ENCODE measurements at places on chromosomes 11 and 22. TPM values are rescaled to one million over a fixed set of nuclear protein-coding genes. Genes with fewer than 3 reads are reported as not detected.
A peak's percentile ranks its signal among the peaks of the same experiment; 100 is the strongest.

Gene OR51G1
- not detected for total RNA-seq

Gene SMTNL1
- 45.2 TPM for total RNA-seq

Gene APOBEC3B
- 1.0 TPM for total RNA-seq

Gene RPL3
- 2,149 TPM for total RNA-seq

GRCh38 chr22:27378311-27378800 lies 423.2 kb downstream of the MN1 start:
- no peak overlapping the region for H3K27ac ChIP-seq
- no peaks in the 10 kb centered on the region for H3K36me3 ChIP-seq
- no peak overlapping the region for H3K4me3 ChIP-seq

GRCh38 chr11:33734441-33735270 lies 1.6 kb downstream of the CD59 start:
- H3K27ac ChIP-seq, result no peak overlapping the region
- no peaks in the 10 kb centered on the region for H3K27me3 ChIP-seq
- no peak for DNase-seq
- peaks cover 17% of the 10 kb centered on the region for H3K4me1 ChIP-seq
- H3K4me3 ChIP-seq, result peak overlapping the region; percentile 91

DNA sequence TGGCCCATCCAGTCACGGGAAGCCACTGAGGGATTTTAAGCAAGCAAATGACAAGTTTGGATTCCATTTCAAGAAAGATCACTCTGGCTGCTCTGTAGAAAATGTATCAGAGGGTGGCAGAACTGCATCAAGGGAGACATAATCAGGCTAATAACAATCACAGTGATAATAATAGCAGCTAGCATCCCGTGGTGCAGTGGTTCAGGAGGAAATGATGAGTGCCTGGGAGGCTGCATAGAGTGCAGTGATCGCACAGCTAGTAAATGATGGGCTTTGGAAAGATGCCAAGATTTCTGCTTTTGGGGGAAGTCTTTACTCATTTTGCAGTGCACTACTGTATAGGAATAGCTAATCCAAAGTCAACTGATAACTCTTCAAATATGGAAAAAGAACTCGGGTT lies 35.8 kb downstream of the TNRC6B start:
- peaks cover 62% of the 10 kb centered on the region for H3K4me1 ChIP-seq
- peak overlapping the region; percentile 13 for H3K27ac ChIP-seq
- peaks cover 10% of the 10 kb centered on the region for H3K36me3 ChIP-seq
- peaks cover 2% of the 10 kb centered on the region for H3K27me3 ChIP-seq
- H3K4me3 ChIP-seq, result no peak overlapping the region
- DNase-seq, result no peak

- H3K27ac ChIP-seq, result no peak overlapping the region
- H3K4me1 ChIP-seq, result no peaks in the 10 kb centered on the region
- no peak overlapping the region for H3K4me3 ChIP-seq
- no peak for DNase-seq
Measured at GRCh38 chr22:48342732-48343131, 1484.9 kb downstream of the BRD1 start.

- H3K4me1 ChIP-seq, result no peaks in the 10 kb centered on the region
- no peak overlapping the region for H3K27ac ChIP-seq
- no peak overlapping the region for H3K4me3 ChIP-seq
- peaks cover 15% of the 10 kb centered on the region for H3K36me3 ChIP-seq
Measured at GRCh38 chr11:113697111-113697510, 9.0 kb downstream of the TMPRSS5 start.

DNA sequence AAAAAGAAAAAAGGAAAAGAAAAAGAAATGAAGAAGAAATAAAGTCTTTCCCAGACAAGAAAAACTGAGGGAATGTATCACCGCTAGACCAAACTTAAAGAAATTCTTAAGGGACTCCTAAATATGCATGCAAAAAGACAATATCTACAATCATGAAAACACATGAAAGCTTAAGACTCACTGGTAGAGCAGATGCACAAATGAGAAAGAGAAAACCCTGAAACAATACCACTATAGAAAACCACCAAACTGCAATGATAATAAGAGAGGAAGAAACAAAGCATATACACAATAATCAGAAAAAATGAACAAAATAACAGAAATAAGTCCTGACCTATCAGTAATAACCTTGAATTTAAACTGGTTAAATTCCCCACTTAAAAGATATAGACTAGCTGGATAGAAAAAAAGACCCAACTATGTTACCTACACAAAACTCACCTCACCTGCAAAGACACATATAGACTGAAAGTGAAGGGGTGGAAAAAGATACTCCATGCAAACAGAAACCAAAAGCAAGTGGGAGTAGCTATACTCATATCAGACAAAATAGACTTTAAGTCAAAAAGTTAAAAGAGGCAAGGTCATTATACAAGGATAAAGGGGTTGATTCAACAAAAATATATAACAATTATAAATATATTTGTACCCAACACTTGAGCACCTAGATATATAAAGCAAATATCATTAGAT lies 61.3 kb upstream of the NARS2 start:
- H3K27me3 ChIP-seq, result peaks cover 2% of the 10 kb centered on the region
- H3K36me3 ChIP-seq, result peaks cover 3% of the 10 kb centered on the region
- H3K4me3 ChIP-seq, result no peak overlapping the region
- no peak for DNase-seq

GRCh38 chr22:29473001-29473400 lies 7.0 kb upstream of the NEFH start:
- peaks cover 16% of the 10 kb centered on the region for H3K4me1 ChIP-seq
- peaks cover 12% of the 10 kb centered on the region for H3K36me3 ChIP-seq
- no peak overlapping the region for H3K4me3 ChIP-seq
- no peak for DNase-seq
- H3K27ac ChIP-seq, result no peak overlapping the region

GRCh38 chr11:95991545-95991944 lies 67.6 kb upstream of the MTMR2 start:
- H3K36me3 ChIP-seq, result no peaks in the 10 kb centered on the region
- H3K4me1 ChIP-seq, result peaks cover 10% of the 10 kb centered on the region
- H3K4me3 ChIP-seq, result no peak overlapping the region
- H3K27me3 ChIP-seq, result peaks cover 2% of the 10 kb centered on the region

- H3K36me3 ChIP-seq, result no peaks in the 10 kb centered on the region
- peaks cover 2% of the 10 kb centered on the region for H3K27me3 ChIP-seq
- DNase-seq, result no peak
- no peak overlapping the region for H3K27ac ChIP-seq
- H3K4me3 ChIP-seq, result no peak overlapping the region
- peaks cover 5% of the 10 kb centered on the region for H3K4me1 ChIP-seq
Measured at GRCh38 chr22:35600476-35600875, 16.7 kb downstream of the MB start.
